HT1080 (cell line): ENCODE measurements at places on chromosomes 2 and 18. TPM values are rescaled to one million over a fixed set of nuclear protein-coding genes. Genes with fewer than 3 reads are reported as not detected.

DNA sequence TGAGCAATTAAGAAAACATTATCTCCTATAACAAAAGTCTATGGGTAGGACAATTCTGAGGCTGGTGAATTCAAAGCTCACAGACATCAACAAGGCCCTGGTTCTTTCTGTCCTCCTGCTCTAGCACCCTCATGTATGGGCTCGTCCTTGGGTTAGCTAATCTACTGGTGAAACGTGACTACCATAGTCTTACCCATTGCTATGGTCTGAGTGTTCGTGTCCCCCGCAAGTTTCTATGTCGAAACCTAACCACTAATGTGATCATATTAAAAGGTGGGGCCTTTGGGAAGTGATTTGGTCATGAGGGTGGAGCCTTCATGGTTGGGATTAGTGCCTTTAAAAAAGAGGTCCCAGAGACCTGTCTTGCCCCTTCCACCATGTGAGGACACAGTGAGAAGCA lies 564.7 kb downstream of the TNS1 start:
- no peak for DNase-seq

TMEM17 gene
- total RNA-seq, result 3.9 and 4.1 TPM in 2 replicates

- no peak for DNase-seq
Observed at GRCh38 chr2:187093771-187094412, 244.9 kb upstream of the ZSWIM2 start.

COLEC12 gene
- not detected in 2 replicates for total RNA-seq

DNA sequence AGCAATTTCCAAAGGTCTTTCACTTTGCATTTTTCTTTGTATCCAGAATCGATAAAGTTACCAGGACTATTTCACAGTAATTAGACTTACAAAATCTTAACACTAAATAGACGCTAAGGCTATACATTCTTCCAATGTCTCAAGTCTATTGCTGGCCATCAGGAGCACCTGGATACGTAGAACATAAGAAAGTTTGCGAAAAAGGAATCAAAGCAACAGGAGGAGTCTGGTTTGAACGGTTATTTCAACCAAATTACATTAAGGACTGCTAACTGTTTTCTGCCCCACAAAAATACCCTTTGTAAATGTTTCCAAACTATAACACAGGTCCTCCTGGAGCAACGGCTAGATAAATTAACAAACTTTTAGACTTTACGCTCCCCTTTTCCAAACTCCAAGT lies 1.4 kb upstream of the HNRNPA3 start:
- DNase-seq, result no peak

ADD2 gene
- 39.3 and 79.9 TPM in 2 replicates for total RNA-seq

- DNase-seq, result no peak
Observed at GRCh38 chr2:176500901-176501300, 231.7 kb downstream of the MTX2 start.
